A549 treated with Hydrocortisone at 1 μM for 4 hours (cell line): ENCODE measurements at places on chromosomes 4 and X. TPM values are rescaled to one million over a fixed set of nuclear protein-coding genes. Genes with fewer than 3 reads are reported as not detected.

The PTPN13 gene
- 3.3 to 5.2 TPM (median 3.8 TPM) in 5 replicates for total RNA-seq

The C4orf50 gene
- not detected in 5 replicates for total RNA-seq

The NLGN3 gene
- 0.80 to 1.2 TPM (median 0.97 TPM) in 5 replicates for total RNA-seq

The NUDT9 gene
- total RNA-seq: 24.2 to 32.6 TPM (median 25.5 TPM) in 5 replicates

The SSX5 gene
- not detected in 5 replicates for total RNA-seq

The TCEAL2 gene
- not detected in 5 replicates for total RNA-seq

The TDO2 gene
- total RNA-seq: 0.38 to 0.77 TPM (median 0.70 TPM) in 5 replicates

The RNF128 gene
- total RNA-seq: 0.07 to 0.13 TPM in 2 of 5 replicates, not detected in the others

The FOXR2 gene
- not detected in 5 replicates for total RNA-seq

The ELOVL6 gene
- total RNA-seq: 16.0 to 23.4 TPM (median 19.0 TPM) in 5 replicates

The NDP gene
- not detected in 5 replicates for total RNA-seq

The NUDT11 gene
- 2.6 to 3.1 TPM (median 2.7 TPM) in 5 replicates for total RNA-seq

The EGF gene
- 0.23 to 0.59 TPM (median 0.35 TPM) in 5 replicates for total RNA-seq

The RGN gene
- 0.05 TPM in 1 of 5 replicates, not detected in the others for total RNA-seq

The CLIC2 gene
- 0.03 to 0.20 TPM (median 0.18 TPM) in 5 replicates for total RNA-seq

The MAOB gene
- total RNA-seq: 0.14 to 0.21 TPM (median 0.14 TPM) in 5 replicates

The FAM120C gene
- 4.0 to 6.3 TPM (median 5.3 TPM) in 5 replicates for total RNA-seq

The CXCL3 gene
- 2.6 to 4.0 TPM (median 3.8 TPM) in 5 replicates for total RNA-seq

The ADRA2C gene
- total RNA-seq: 6.8 to 10.8 TPM (median 9.7 TPM) in 5 replicates

The BTC gene
- 0.86 to 1.4 TPM (median 1.0 TPM) in 5 replicates for total RNA-seq

The USP26 gene
- total RNA-seq: not detected in 5 replicates

The TRIM60 gene
- not detected in 5 replicates for total RNA-seq

The ZAR1 gene
- 0.07 to 0.18 TPM (median 0.15 TPM) in 3 of 5 replicates, not detected in the others for total RNA-seq

The MAGEC2 gene
- not detected in 5 replicates for total RNA-seq

The MTMR8 gene
- 0.33 to 0.85 TPM (median 0.53 TPM) in 5 replicates for total RNA-seq

The SULT1E1 gene
- not detected in 5 replicates for total RNA-seq

The HTRA3 gene
- 15.5 to 20.4 TPM (median 19.2 TPM) in 5 replicates for total RNA-seq

The CLGN gene
- 4.6 to 6.6 TPM (median 5.2 TPM) in 5 replicates for total RNA-seq

The HERC6 gene
- 2.6 to 4.0 TPM (median 3.2 TPM) in 5 replicates for total RNA-seq

The PASD1 gene
- total RNA-seq: not detected in 5 replicates

The KLHL34 gene
- not detected in 5 replicates for total RNA-seq

The SSX4 gene
- total RNA-seq: not detected in 5 replicates

The EPGN gene
- total RNA-seq: 0.50 TPM in 1 of 5 replicates, not detected in the others

The NR3C2 gene
- total RNA-seq: 0.08 TPM in 1 of 5 replicates, not detected in the others

The GAB1 gene
- total RNA-seq: 1.6 to 3.8 TPM (median 2.3 TPM) in 5 replicates

The LNX1 gene
- total RNA-seq: 0.03 TPM in 2 of 5 replicates, not detected in the others

The LONRF3 gene
- 3.0 to 3.6 TPM (median 3.4 TPM) in 5 replicates for total RNA-seq

The NXF2B gene
- 0.09 TPM in 1 of 5 replicates, not detected in the others for total RNA-seq

The CT45A10 gene
- total RNA-seq: 0.31 to 0.67 TPM (median 0.44 TPM) in 5 replicates

The FRG2 gene
- total RNA-seq: 0.07 to 0.08 TPM in 2 of 5 replicates, not detected in the others

The GATA1 gene
- not detected in 5 replicates for total RNA-seq

The ZNF141 gene
- 2.0 to 2.6 TPM (median 2.4 TPM) in 5 replicates for total RNA-seq

The AFM gene
- total RNA-seq: not detected in 5 replicates

The CENPVL2 gene
- not detected in 5 replicates for total RNA-seq

The SATL1 gene
- total RNA-seq: not detected in 5 replicates

The NAT8L gene
- total RNA-seq: 12.2 to 13.6 TPM (median 12.9 TPM) in 5 replicates

The HSD17B11 gene
- total RNA-seq: 46.8 to 60.9 TPM (median 53.0 TPM) in 5 replicates

The GIMD1 gene
- not detected in 5 replicates for total RNA-seq

The RADX gene
- total RNA-seq: 0.03 to 0.06 TPM (median 0.03 TPM) in 4 of 5 replicates, not detected in the other

The NXF3 gene
- total RNA-seq: 0.08 to 0.09 TPM (median 0.09 TPM) in 3 of 5 replicates, not detected in the others

The SLITRK2 gene
- total RNA-seq: not detected in 5 replicates

The SMIM10L2A gene
- 0.15 to 0.22 TPM (median 0.20 TPM) in 5 replicates for total RNA-seq

The ADH1A gene
- not detected in 5 replicates for total RNA-seq

The CXorf49 gene
- not detected in 5 replicates for total RNA-seq

The TMPRSS11A gene
- not detected in 5 replicates for total RNA-seq

The SRPK3 gene
- 0.02 to 0.13 TPM (median 0.05 TPM) in 4 of 5 replicates, not detected in the other for total RNA-seq

The INTU gene
- total RNA-seq: 1.1 to 1.4 TPM (median 1.3 TPM) in 5 replicates
